ENCODE measurements at places on chromosomes 1 and 21.

- DNase-seq, result no peak
Measured at GRCh38 chr1:3018051-3018471, 3.2 kb upstream of the ACTRT2 start.

DNA sequence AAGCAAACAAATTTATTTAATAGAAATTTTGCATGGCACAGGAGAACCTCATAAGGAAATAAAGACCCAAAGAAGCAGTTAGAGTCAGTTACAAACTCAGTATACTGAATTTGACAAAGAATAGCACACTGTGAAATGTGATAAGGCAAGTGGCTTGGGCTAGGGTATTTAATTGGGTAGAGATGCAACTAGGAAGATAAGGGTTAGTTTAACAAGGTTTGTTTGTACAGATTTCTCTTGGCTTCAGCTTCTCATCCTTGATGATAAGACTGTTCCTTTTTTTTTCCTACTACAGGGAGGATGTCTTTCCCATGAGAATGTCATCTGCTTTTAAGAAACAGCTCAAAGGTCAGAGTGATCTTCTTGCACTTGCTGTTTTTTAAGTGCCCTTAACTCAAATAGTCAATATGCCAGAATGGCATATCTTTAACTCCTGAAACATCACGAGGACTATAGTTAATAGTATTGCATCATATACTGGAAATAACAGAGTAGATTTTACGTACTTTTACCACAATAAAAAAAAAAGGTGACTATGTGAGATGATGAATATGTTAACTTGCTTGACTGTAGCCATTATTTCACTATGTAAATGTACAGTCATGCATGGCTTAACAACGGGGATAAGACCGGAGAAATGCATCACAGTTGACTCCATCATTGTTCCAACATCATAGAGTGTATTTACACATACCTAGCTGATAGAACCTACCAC is 9.2 kb upstream of the TRAF3IP3 start:
- no peak for DNase-seq

DNA sequence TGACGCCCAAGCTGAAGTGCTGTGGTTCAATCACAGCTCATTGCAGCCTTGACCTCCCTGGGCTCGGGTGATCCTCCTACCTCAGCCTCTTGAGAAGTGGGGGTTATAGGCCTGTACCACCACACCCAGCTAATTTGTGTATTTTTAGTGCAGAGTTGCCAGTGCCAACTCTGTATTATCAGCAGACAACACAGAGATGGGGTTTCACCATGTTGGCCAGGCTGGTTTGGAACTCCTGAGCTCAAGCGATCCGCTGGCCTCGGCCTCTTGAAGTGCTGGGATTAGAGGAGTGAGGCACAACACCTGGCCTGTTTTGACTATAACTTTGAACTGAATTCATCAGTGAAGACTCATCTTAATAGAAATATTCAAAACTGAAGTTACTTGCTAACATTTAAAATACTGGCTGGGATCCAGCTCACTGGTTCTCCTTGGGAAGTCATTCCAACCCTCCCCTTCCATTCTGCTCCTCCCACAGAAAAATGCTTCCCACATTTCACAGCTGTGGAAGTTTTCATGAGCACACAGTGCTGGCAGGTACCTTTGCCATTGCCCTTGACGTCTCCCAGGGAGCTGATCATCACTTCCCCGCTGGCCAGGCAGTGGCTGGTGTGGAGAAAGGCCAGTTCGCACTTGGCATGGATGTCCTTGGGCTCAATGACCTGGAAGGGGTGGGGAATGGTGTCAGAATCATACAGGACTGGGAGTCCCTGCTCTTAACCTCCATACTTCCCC is 4.7 kb downstream of the SELENBP1 start:
- DNase-seq, result no peak

DNA sequence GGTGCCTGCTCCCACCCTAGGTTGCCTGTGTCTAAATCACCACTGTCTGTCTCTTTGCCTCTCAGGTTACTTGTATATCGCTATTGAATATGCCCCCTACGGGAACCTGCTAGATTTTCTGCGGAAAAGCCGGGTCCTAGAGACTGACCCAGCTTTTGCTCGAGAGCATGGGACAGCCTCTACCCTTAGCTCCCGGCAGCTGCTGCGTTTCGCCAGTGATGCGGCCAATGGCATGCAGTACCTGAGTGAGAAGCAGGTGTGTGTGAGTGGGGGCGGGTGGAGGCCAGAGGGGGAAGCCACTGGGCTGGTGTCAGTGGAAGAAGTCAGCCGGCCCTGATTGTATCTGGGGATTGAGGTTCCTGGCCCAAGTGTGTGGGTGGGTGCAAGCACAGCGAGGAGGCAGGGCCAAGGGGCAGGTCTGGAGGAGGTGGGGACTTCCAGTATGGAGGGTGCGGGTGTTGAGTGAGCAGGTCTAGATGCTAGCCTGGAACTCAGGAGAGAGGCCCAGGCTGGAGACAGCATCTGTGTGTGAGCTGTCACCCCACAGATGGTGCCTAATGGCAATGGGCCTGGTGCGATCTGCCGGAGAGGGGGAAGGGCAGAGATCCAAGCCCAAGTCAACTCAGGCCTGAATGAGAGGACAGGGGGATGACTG is 17.2 kb downstream of the TIE1 start:
- no peak for DNase-seq

GRCh38 chr1:63922848-63923247 is 149.0 kb downstream of the ROR1 start:
- DNase-seq, result no peak

DNA sequence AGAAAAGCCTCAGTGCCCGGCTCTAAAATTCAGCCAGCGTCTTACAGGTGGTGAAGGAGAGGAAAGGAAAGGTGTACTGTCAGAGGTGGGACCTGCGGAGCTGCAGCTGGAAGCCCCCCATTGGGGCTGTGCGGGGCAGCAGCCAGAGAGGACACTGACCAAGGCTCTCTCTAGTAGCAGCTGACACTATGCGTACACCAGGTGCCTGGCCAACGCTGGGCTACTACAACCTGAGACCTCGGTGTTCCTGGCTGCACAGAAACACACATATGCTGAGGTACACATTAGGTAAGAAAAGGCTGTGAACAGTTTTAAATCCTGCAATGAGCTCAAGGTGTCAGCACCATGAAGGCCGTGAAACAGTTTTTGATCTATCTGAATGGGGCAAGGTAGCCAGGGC is 55.5 kb upstream of the EDN2 start:
- no peak for DNase-seq

GRCh38 chr1:107451715-107452114 is 310.9 kb downstream of the NTNG1 start:
- no peak for DNase-seq

- DNase-seq, result no peak
Measured at GRCh38 chr1:55846051-55846450, 630.9 kb upstream of the USP24 start.

GRCh38 chr1:246875041-246876026 is 56.4 kb downstream of the AHCTF1 start:
- no peak for DNase-seq

- no peak for DNase-seq
Measured at GRCh38 chr1:36557041-36558000, 74.6 kb upstream of the CSF3R start.

DNA sequence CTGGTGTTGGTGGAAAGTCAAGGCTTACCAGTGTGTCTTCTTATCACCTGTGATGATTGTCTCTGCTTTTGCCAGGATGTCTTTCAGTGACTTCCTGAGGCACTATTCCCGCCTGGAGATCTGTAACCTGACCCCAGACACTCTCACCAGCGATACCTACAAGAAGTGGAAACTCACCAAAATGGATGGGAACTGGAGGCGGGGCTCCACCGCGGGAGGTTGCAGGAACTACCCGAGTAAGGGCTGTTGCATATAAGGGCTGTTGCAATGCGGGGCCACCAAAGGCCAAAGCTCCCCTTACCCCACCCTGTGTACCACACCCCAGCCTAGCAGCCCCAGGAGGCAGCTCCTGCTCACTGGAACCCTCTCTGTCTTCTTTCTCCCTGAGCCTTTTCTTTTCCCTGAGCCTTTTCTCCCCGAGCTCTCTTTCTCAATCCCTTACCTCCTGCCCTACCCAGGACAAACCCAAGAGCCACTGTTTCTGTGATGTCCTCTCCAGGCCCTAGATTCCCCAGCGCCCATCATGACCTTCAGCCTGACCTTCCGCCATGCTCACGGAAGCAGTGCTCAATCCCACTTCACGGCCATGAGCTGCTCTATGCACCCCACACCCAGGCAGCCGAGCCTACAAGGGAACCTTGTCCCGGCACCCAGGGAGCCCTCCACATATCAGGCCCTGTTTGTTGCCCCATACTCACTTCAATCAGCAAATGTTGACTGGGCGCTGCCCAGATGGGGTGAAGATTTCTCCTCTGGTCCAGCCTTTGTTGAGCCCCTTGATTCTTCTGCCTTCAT is 40.6 kb downstream of the CAPN2 start:
- no peak for DNase-seq

DNA sequence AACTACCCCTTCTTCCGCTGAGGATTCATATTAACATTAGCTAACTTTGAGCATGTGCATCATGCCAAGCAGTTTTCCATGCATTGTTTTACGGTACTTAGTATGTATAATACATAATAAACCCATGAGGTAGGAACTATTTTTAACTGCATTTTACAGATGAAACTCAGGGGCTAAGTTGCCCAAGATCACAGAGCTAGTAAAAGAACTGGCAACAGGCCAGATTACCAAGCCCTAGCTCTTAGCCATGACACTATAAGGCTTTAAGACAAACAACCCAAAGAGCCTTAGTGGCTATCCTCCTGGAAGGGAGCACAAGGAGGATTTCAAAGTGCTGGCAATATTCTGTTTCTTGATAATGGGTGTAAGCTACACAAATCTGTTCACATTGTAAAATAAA is 6.1 kb downstream of the AK2 start:
- no peak for DNase-seq

DNA sequence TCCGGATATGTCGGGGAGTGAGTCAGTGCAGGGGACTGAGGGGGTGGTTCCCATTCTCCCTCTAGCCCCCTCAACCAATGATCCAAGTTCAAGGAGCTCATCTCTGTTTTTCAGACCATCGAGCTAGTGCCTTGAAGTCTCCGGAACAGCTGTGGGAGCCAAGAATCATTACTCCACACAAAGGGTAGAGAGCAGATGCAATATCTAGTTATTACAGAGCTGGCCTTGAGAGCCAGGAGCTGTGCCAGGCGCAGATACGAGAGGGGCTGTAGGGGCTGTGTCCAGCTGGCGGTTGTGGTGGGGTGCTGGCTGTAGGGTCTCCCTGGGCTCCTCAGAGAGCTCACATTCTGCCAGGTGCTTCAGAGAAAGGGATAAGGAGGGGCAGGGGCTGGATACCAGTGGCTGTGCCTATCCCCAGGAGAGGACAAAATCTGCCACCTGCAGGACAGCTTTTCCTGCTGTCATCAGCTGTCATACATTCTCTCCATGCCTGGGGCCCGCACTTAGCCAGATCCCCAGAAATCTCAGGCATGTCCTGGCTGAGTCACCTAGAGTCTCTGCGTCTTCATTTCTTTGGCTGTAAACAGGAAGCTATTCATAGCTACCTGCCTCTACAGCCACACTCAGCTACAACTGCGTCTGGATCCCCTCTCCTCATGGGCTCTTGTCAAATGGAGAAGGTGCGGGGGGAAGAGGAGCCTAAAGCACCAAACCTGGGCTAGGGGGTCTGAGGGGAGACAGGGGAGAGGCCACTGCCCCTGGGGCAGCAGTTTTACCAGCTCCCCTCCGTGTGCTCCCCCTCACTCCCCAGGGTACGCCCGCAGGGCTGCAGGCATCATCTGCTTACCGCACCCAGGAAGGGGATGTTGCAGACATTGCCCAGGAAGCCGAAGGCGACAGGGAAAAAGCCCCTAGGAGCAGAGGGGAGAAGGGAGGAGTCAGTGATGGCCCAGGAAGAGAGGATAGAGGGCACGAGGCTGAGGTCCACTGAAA is 2.4 kb upstream of the KISS1 start:
- no peak for DNase-seq

DNA sequence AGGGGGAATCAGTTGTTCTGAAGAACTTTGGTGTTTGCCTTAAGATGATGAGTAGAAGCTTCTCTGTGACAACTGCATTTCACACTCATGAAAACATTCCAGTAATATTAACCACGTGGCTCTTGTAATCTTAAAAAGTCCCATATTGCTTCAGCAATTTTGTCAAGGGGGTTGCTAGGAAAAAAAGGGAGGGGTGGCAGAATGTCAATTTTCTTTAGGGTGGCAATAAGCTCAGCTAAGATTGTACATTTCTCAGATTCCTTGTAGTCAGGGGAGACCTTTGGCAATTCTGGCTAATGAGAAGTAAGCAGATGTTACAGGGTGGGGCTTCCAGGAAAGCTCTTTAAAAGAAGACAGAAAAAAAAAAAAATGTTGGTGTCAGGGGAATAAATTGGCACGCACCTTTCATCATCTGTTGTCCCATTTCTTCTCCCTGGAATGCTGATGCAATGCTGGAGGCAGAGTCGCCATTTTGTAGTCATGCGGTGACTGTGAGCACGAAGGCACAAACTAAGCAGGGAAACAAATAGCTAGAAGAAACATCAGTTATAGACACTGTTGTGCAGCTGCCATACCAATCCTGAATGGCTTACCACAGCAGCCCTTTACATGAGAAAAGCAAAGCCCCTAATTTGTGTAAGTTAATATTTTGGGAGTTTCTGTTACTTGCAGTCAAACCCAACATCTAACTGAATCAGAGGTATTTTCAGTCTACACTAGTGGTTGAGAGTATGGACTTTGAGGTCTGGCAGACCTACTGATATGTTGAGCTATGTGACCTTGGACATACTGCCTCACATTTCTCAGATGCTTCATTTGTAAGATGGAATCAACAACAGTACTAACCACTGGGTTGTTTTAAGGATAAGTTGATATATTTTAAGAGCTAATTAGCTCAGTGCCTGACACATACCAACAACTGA is 56.1 kb upstream of the MRPS6 start:
- DNase-seq, result no peak

DNA sequence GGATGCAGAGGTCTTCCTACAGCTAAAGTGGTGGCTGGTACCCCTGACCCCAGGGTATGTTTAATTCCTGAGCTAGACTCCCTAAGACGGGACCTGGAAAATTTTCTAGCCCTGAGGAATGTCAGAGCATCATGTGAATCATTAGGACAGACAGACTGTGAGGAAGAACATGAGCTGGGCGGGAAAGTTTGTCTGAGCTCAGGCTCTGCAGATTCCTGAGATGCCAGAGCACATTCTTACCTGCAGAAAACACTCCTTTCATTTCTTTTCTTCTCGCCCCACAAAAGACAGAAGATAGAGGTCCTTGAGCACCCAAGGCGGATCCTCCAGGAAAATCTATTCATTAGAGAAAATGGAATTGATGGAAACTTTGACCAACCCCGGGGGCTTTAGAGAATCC is 6.5 kb downstream of the CAPN2 start:
- DNase-seq, result no peak

Data from activated gamma-delta T cell treated with anti-CD3 and anti-CD28 coated beads, Interleukin-2, amount 50 U/mL, for 16 hours (primary cell).